Cardiac ventricle fibroblast (primary cell): ENCODE measurements at places on chromosomes 2 and 18. TPM values are rescaled to one million over a fixed set of nuclear protein-coding genes. Genes with fewer than 3 reads are reported as not detected.

OR6B2 gene
- not detected in 2 replicates for total RNA-seq

STEAP3 gene
- 3.1 and 6.1 TPM in 2 replicates for total RNA-seq

PCARE gene
- total RNA-seq, result not detected in 2 replicates

FAM237A gene
- not detected in 2 replicates for total RNA-seq

SLC19A3 gene
- 5.2 and 9.9 TPM in 2 replicates for total RNA-seq

MYOM1 gene
- 0.56 and 0.73 TPM in 2 replicates for total RNA-seq

SCN9A gene
- 0.68 and 0.87 TPM in 2 replicates for total RNA-seq

POTEC gene
- total RNA-seq, result not detected in 2 replicates

CLEC4F gene
- not detected in 2 replicates for total RNA-seq
